ENCODE measurements at places on chromosomes 2 and 18. TPM values are rescaled to one million over a fixed set of nuclear protein-coding genes. Genes with fewer than 3 reads are reported as not detected.

GRCh38 chr2:48527226-48527885, 2.6 kb upstream of the STON1 start:
- H3K36me3 ChIP-seq, result no peaks in the 10 kb centered on the region
- DNase-seq, result no peak
- no peaks in the 10 kb centered on the region for H3K4me1 ChIP-seq
- H3K4me3 ChIP-seq, result no peak overlapping the region
- no peak overlapping the region for H3K27ac ChIP-seq
- no peaks in the 10 kb centered on the region for H3K27me3 ChIP-seq

DNA sequence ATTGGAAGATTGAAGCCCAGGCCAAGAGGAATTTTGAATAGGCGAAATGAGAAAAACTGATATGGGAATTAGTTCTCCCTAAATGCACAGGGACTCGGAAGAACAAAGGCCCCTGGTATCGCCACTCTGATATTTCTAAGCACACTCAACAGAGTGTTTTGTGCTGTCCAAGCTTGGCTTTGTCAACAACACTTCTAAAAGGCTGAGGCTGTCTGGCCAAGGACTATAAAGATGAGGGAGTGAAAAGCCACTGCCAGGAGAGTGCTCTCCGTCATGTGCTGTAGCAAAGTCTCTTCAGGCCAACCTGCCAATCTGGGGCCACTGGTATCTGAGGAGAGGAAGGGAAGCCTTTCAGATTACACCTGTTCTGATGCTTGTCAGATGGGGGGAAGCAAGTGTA, 611.2 kb upstream of the PIK3C3 start:
- no peak for DNase-seq
- no peaks in the 10 kb centered on the region for H3K4me1 ChIP-seq
- no peaks in the 10 kb centered on the region for H3K36me3 ChIP-seq
- H3K27ac ChIP-seq, result no peak overlapping the region
- H3K27me3 ChIP-seq, result no peaks in the 10 kb centered on the region

DNA sequence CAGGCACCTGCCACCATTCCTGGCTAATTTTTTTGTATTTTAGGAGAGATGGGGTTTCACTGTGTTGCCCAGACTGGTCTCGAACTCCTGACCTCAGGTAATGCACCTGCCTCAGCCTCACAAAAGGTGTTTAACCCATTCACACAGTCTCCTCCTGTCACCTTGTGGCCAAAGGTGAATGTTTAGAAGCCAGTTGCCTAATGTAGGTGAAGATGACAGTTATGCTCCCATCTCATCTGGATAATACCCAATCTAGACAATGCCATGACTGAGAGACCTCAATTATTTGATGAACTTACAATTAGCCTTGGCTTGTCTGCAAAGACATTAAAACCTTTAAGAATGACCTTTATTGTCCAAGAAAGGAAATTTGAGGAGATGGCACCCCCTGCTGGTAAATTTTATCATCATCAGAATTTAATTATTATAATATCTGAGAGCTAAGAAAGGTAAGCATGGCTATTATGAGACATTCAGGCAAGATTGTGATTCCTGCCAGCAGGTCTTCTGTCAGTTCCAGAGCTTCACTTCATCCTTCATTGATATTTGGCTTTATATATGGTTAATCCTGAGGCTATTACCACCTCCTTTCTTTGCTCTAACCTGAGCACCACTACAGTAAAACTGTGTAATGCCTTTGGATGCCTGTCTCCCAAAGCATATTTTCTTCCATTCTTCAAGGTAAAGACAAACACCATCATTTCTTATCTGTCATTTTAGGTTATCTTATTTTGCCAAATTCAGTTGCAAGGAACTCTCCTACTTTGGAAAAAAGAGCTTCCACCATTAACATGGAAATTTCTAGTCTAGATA, 117.6 kb downstream of the FAM124B start:
- no peaks in the 10 kb centered on the region for H3K4me1 ChIP-seq
- no peaks in the 10 kb centered on the region for H3K36me3 ChIP-seq
- H3K4me3 ChIP-seq, result no peak overlapping the region
- peak; percentile 30 for DNase-seq
- H3K27me3 ChIP-seq, result no peaks in the 10 kb centered on the region

DNA sequence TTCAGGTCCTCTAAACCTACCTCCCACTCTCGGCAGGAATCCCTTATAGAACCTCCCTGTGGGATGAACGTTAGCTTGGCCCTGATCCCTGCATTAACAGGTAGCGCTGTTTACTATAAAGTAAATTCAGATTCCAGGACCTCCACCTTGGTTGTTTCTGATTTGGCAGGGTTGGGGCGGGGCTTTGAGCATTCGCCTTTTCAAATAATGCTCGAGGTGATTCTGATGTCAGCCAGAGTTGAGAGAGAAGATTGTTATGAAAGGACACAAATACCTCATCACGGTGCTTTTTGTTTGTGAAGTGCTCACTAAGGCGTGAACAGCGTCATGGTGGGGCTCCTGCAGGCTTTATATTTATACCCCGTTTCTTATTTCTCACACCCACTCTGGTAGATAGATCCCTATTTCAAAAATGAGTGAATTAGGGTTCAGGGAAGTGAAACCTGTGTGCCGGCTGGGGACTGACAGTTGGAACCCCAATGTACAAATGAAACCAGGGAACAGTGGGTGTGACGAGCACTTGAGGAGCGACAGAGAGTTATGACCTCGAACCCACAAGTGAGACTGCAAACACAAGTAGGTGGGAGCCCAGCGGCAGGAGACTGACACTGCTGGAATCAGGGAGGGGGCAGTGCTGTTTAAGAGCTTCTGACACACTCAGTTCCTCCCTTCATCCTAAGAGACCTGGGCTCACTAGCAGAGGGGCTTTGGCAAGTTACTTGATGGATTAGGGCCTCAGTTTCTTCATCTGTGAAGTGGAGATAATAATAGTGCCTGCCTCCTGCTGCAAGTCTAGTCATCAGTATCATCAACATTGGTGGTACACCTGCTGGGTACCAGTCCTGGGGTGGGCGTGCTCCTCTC, 14.2 kb upstream of the CXCR4 start:
- no peaks in the 10 kb centered on the region for H3K4me1 ChIP-seq
- H3K36me3 ChIP-seq, result no peaks in the 10 kb centered on the region
- peak overlapping the region; percentile 16 for H3K27ac ChIP-seq
- peak; percentile 22 for DNase-seq

Gene COL6A3
- total RNA-seq, result 28.4 TPM

- H3K4me3 ChIP-seq, result no peak overlapping the region
- H3K36me3 ChIP-seq, result no peaks in the 10 kb centered on the region
- DNase-seq, result no peak
- no peaks in the 10 kb centered on the region for H3K27me3 ChIP-seq
Measured at GRCh38 chr2:34070196-34070595, 471.1 kb upstream of the FAM98A start.

DNA sequence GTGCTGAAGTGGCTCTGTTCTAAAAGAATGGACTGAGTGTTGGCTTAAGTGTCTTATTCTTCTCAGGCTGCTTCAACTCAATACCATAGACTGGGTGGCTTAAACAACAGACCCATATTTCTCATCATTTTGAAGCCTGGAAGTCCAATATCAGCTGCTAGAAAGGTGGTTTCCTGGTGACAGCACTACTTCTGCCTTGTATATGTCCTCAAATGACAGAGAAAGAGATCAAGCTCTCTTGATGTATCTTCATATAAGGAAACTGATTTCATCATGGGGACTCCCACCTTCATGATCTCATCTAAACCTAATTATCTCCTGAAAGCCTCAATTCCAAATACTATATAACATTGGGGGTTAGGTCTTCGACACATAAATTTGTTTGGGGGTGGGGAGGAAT, 449.7 kb upstream of the DSEL start:
- H3K4me1 ChIP-seq, result no peaks in the 10 kb centered on the region
- no peak overlapping the region for H3K27ac ChIP-seq
- no peak for DNase-seq
- H3K4me3 ChIP-seq, result no peak overlapping the region
- H3K36me3 ChIP-seq, result no peaks in the 10 kb centered on the region

- H3K27ac ChIP-seq, result no peak overlapping the region
- no peaks in the 10 kb centered on the region for H3K4me1 ChIP-seq
- H3K4me3 ChIP-seq, result no peak overlapping the region
- no peak for DNase-seq
- H3K36me3 ChIP-seq, result no peaks in the 10 kb centered on the region
Measured at GRCh38 chr2:145029873-145030272, 510.0 kb upstream of the ZEB2 start.

Gene PMAIP1
- 4.9 TPM for total RNA-seq

DNA sequence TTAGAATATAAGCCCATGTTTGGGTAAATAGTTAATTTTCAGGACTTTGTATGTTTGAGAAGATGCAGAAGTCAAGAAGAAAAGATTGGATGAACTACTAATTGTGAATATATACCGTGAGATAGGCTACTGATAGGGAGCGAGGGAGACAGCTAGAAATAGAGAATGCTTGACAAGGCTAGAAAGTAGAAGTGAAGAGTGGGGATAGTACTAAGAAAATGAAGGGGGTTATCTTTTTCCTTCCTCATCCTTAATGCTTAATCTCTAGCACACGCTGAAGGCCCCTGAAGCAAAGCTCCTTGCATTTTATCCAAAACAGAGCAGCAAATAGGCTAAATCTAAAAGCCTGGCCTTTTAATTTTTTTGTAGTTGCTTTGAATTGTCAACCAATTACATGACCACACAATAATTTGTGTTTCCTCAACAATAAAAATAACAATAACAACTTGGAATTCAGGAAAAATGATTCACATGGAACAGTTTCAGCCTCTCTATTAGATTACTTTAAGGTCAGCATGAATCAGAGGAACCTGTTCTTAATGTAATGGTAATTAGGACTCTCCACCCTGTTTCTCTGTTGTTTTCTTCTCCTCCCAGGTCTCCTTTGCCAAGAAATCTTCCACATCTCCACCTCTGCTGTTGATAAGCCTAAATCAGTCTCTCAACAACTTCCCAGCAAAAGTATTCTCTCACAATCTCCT, 1071.3 kb upstream of the ZEB2 start:
- no peaks in the 10 kb centered on the region for H3K36me3 ChIP-seq
- no peak overlapping the region for H3K27ac ChIP-seq
- no peak for DNase-seq
- no peaks in the 10 kb centered on the region for H3K4me1 ChIP-seq

DNA sequence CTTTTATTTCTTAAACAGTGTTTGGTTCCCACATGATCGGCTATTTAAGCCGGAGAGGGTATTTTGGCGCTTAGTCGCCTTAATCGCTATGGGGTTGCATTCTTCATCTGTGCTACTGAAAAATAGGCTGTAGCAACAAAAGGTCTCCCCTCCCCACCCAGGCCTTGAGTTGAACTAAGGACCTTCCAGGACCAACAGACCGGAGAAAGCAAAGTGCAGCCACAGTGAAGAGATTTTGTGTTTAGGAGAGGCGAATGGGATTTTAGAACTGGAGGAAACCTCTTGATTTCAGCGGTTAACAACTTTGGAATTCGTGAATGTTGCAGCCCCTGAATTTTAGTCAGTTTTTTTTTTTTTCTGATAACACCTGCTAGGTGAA, 1.4 kb downstream of the ITGA6 start:
- H3K4me3 ChIP-seq, result peak overlapping the region; percentile 86
- no peaks in the 10 kb centered on the region for H3K36me3 ChIP-seq
- peaks cover 7% of the 10 kb centered on the region for H3K4me1 ChIP-seq
- H3K27me3 ChIP-seq, result no peaks in the 10 kb centered on the region

GRCh38 chr2:391696-392095, 103.8 kb upstream of the ALKAL2 start:
- no peak for DNase-seq
- no peaks in the 10 kb centered on the region for H3K27me3 ChIP-seq
- no peaks in the 10 kb centered on the region for H3K4me1 ChIP-seq
- no peak overlapping the region for H3K4me3 ChIP-seq

DNA sequence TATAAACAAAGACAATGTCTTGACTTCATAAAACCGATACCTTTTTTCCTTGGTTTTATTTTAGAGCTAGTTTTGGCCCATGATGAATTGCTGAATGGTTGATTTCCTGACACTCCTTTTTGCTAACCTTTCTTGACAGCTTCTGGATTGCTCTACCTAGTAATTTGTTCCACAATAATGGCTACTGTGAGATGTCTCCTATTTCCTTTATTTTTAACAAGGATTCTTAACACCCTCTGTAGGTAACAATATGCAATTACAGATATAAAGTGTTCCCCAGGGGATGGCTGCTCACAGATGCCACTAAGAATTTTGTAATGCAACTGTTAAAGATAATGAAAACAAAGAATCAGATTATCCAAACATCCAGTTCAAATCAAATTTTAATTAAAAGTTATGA, 100.8 kb upstream of the ATP5MC3 start:
- H3K4me1 ChIP-seq, result no peaks in the 10 kb centered on the region
- H3K36me3 ChIP-seq, result no peaks in the 10 kb centered on the region
- no peaks in the 10 kb centered on the region for H3K27me3 ChIP-seq
- DNase-seq, result no peak
- no peak overlapping the region for H3K27ac ChIP-seq
- H3K4me3 ChIP-seq, result no peak overlapping the region

Gene FABP1
- total RNA-seq, result 2,582 TPM

- H3K4me1 ChIP-seq, result no peaks in the 10 kb centered on the region
- H3K4me3 ChIP-seq, result no peak overlapping the region
- no peak for DNase-seq
- H3K36me3 ChIP-seq, result no peaks in the 10 kb centered on the region
- no peak overlapping the region for H3K27ac ChIP-seq
Measured at GRCh38 chr2:158902005-158902398, 66.4 kb upstream of the TANC1 start.

Gene LYPD6B
- total RNA-seq, result 2.6 TPM

DNA sequence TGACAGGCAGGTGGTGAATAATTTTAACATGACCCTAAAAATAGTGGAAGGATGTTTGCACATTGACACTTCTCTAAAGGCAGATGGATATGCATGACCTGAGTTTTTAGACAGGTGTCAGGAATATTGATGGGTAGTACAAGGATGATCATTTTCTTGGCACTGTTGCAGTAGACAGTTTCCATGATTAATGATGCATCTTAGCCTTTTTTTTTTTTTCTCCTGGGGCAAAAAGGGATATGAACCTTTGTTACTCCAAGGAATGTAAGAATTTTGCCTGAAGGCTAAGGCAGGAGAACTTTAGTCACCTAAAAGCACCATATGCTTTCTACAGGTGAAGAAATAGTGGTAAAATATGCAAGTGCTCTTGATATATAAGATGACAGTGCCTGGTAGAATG, 136.3 kb upstream of the CAVIN2 start:
- H3K4me3 ChIP-seq, result no peak overlapping the region
- no peaks in the 10 kb centered on the region for H3K36me3 ChIP-seq
- no peaks in the 10 kb centered on the region for H3K4me1 ChIP-seq

DNA sequence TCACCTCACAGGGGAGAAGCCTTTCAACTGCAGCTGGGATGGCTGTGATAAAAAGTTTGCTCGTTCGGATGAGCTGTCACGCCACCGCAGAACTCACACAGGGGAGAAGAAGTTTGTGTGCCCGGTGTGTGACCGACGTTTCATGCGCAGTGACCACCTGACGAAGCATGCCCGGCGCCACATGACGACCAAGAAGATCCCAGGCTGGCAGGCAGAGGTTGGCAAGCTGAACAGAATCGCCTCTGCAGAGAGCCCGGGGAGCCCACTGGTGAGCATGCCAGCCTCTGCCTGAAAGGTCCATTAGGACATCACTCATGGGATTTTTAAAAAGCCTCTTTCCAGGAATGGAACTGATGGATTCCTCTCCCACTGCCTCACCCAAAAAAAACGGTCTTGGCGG, 8.9 kb downstream of the KLF11 start:
- no peaks in the 10 kb centered on the region for H3K36me3 ChIP-seq
- no peak for DNase-seq
- no peak overlapping the region for H3K27ac ChIP-seq
- no peak overlapping the region for H3K4me3 ChIP-seq

Gene DSG4
- 0.27 TPM for total RNA-seq
